ENCODE measurements at places on chromosomes 12 and 14.

DNA sequence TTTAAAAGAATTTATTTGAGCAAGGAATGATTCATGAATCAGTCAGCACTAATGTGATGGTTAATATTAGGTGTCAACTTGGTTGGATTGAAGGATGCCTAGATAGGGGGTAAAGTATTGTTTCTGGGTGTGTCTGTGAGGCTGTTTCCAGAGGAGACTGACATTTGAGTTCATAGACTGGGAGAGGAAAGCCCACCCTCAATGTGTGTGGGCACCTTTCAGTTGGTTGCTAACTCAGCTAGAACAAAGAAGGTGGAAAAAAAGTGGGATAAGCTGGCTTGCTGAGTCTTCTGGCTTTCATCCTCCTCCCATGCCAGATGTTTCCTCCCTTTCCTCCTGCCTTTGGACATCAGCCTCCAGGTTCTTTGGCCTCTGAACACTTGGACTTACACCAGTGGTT lies 47.2 kb downstream of the TESPA1 start:
- no peak for DNase-seq

GRCh38 chr12:30806989-30807694 lies 52.4 kb upstream of the CAPRIN2 start:
- no peak for DNase-seq

DNA sequence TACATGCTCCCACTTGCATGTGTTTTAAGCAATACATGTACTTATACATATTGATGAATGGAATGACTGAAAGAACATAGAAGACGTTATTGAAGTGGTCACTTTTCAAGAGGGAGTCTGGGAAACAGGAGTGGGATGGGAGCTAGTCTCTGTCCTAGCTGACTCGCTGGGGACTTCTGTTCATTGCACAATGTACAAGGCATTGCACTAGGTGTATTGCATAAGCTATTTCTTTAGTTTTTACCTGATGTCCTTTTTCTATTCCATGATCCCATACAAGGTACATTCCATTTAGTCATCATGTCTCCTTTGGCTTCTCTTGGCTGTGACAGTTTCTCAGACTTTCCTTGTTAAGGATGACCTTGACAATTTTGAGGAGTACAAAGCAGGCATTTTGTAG lies 4.0 kb upstream of the MYO1H start:
- DNase-seq, result no peak

- no peak for DNase-seq
These were observed 50.4 kb downstream of the GCH1 start for GRCh38 chr14:54852215-54852614.

GRCh38 chr12:57049119-57049446 lies 846 bp downstream of the MYO1A start:
- no peak for DNase-seq

DNA sequence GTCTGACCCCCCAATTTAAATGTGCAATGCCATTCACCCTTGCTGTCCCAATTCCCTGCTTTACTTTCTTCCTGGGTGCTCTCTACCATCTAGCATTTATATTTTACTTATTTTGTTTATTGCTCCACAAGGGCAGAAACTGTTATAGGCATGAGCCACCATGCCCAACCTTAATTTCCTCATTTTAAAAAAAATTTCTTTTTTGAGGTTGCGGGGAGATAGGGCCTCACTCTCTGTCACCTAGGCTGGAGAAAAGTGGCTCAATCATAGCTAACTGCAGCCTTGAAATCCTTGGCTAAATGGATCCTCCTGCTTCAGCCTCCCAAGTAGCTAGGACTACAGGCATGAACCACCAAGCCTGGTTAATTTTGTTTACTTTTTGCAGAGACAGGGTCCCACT lies 13.0 kb downstream of the HPD start:
- DNase-seq, result no peak

GRCh38 chr12:2064071-2064507 lies 11.3 kb downstream of the CACNA1C start:
- DNase-seq, result no peak

- DNase-seq, result no peak
These were observed 18.5 kb downstream of the GAS2L3 start for GRCh38 chr12:100591979-100592378.

- no peak for DNase-seq
These were observed 4.0 kb downstream of the FAR2 start for GRCh38 chr12:29152981-29153630.

DNA sequence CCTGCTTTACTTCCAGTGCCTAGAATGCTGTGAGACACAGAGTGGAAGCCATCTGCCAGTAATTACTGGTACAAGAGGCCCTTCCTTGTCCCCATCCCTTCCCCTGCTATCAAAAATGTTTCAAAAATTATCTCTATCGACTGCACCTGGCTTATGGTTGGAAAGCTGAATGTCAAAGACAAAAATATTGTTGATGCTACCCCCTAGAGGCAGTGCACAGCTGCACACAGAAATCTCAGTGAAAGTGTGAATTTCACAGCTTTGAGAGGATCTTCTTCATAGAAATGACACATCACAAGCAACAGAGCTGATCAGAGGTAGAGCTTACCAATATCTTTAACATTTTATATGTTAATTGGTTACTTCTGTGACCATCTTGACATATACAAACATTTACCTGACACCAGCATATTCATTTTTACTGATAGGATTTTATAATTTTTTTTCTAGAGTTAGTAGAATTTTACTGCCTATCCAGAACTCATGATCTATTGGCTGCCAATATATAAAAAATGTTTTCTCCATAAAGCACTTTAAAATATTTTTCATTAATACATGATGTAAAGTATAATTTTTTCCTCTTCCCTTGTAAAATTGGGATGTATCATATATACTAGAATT lies 138.0 kb downstream of the AACS start:
- DNase-seq, result no peak

- no peak for DNase-seq
These were observed 165.8 kb upstream of the LRIG3 start for GRCh38 chr12:59086126-59086525.

DNA sequence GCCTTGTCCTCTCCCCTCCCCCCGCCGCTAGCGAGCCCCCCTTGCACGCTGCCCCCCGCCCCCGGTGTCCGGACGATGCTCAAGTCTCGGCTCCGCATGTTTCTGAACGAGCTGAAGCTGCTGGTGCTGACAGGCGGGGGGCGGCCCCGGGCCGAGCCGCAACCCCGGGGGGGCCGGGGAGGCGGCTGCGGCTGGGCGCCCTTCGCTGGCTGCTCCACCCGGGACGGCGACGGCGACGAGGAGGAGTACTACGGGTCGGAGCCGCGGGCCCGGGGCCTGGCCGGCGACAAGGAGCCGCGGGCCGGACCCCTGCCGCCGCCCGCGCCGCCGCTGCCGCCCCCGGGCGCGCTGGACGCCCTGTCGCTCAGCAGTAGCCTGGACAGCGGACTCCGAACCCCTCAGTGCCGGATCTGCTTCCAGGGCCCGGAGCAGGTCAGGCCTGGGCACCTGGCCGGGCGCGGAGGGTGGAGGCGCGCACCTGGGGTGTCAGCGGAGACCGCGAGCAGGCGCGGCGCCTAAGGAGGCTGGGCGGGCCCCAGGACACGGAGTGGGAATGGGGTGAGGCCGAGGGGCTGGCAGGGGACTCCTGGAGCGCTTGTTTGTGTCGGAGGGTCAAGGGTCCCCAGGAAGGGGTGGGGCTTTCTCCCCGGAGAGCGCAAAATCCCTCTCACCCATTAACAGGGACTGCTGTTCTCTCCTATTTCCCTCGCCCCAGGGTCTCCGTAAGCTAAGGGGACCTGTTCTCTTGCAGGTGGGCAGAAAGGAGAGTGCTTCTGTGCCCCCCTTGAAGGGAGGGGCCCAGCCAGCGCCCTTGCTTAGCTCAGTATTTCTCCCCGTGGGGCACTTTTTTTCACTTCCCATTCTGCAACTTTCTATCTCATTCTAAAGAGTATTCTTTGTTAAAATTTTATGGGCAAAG lies 810 bp downstream of the MARCHF9 start:
- DNase-seq, result no peak

- no peak for DNase-seq
These were observed 2.4 kb downstream of the CEP83 start for GRCh38 chr12:94457311-94457710.

GRCh38 chr14:63296060-63296563 lies 22.6 kb downstream of the GPHB5 start:
- DNase-seq, result no peak

- no peak for DNase-seq
These were observed 10.1 kb downstream of the NUDT4 start for GRCh38 chr12:93387780-93388179.

DNA sequence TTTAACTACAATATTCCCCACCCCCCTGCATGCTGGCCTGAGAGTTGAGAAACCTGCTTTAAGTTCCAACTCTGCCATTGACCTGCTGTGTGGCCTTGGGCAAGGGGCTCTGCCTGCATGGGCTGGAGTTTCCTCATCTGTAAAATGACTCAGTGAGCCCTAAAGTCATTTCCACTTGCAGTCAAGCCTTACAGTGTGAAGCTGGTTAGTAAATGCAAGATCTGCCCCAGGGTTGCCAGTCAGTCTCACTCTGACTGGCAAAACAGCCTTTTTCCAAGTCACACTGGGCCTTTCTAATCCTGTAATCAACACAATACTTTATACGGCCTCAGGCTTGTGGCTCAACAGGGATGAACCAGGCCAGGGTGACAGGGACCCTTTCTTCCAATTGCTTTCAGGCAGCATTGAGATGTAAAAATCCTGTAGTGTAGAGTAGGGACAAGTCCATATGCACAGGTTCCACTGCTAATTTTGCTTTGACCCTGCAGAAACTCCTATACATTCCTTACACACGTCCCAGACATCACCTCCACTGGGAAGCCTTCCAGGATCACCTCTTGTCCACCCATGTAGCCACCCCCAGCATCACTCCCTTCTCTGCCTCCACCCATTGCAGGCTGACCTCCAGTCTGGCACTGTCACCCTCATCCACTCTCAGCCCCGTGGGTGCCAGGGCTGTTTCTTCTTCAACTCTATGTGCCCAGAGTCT lies 42.6 kb upstream of the PRIMA1 start:
- no peak for DNase-seq

GRCh38 chr12:57101892-57102695 lies 9.1 kb downstream of the STAT6 start:
- DNase-seq, result no peak

GRCh38 chr14:74064883-74065282 lies 19.4 kb downstream of the ALDH6A1 start:
- no peak for DNase-seq

DNA sequence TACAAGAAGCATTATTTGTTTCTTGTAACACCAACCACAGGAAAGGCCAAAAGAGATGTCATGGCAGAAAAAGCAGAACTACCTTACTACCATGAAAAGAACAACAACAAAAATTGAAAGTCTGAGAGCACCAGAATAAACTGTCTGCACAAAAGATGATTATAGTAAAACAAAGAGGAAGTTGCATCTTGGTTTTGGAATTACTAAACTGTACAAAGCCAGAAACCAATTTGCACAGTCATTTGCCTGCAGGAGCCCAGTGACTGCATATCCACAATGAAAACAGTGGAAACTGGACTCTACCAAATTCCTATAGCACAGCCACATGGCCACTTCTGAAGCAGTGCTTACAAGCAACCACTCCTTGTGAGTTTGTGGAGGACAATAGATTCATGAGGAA lies 276.2 kb downstream of the SSPN start:
- DNase-seq, result no peak

- no peak for DNase-seq
These were observed 18.9 kb upstream of the CFL2 start for GRCh38 chr14:34733245-34733644.
